Foreskin melanocyte (primary cell): ENCODE measurements at places on chromosomes 13 and 19.

- no peak for DNase-seq
Observed at GRCh38 chr19:51257471-51257870, 6.6 kb downstream of the SIGLECL1 start.

DNA sequence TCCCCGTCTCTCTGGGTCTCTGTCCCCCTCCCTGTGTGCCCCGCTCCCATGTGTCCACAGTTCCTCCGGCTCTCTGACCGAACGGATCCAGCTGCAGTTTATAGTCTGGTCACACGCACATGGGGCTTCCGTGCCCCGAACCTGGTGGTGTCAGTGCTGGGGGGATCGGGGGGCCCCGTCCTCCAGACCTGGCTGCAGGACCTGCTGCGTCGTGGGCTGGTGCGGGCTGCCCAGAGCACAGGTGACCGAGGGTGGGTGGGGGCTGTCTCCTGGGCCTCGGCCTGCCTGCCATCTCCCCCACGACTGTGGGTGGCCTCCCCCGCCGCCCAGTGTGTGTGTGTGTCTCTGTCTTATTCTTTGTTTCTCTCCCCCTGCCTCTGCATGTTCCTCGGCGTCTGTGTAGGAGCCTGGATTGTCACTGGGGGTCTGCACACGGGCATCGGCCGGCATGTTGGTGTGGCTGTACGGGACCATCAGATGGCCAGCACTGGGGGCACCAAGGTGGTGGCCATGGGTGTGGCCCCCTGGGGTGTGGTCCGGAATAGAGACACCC is 10.3 kb downstream of the TRPM4 start:
- DNase-seq, result no peak

GRCh38 chr19:54502518-54503048 is at the start of gene LAIR2:
Gene LAIR2, plus strand, starts transcription at chr19:54502831. Its CDS starts 88 bp downstream, at chr19:54502919.
- DNase-seq, result no peak

DNA sequence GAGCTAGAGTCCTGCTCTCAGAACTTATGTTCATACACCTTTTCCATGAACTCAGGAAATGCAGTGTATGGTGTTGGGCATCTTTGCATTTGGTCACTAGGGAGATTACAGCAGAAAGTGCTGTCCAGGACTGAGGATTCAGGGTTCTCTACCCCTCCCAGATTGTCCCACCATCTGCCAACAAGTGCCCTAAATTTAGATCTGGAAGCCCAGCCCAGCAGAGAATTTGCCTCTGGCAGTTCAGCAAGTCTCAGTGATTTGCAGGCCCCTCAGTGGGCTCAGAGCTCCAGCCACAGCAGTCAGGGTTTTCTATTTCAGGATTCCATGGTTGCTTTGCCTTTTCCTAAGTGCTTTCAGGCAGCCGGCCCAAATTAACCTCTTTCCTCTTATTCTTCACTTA is 23.4 kb downstream of the CNFN start:
- peak; percentile 5 for DNase-seq

- DNase-seq, result no peak
Observed at GRCh38 chr19:3441089-3441985, 39.0 kb downstream of the SMIM24 start.

DNA sequence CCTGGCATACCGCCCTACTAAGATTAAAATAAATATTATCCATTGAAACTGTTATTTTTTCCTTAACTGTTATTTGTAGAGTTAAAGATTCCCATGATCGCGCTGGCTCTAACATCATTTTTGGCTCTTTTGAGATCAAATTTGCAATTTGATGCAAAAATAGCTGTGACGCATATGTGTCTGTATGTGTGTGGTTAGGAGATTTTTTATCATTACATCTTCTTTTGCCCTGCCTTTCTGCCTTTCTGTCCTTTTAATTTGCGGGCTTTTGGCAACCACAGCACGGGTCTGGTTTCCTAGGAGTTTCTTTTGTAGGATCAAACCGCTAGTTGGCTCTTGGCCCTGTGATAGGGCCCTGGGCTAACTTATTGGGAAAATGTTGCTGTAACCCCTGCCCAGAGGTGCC is 37.3 kb upstream of the ALOX5AP start:
- DNase-seq, result no peak

GRCh38 chr19:47152205-47152604 is 21.6 kb downstream of the SAE1 start:
- no peak for DNase-seq

DNA sequence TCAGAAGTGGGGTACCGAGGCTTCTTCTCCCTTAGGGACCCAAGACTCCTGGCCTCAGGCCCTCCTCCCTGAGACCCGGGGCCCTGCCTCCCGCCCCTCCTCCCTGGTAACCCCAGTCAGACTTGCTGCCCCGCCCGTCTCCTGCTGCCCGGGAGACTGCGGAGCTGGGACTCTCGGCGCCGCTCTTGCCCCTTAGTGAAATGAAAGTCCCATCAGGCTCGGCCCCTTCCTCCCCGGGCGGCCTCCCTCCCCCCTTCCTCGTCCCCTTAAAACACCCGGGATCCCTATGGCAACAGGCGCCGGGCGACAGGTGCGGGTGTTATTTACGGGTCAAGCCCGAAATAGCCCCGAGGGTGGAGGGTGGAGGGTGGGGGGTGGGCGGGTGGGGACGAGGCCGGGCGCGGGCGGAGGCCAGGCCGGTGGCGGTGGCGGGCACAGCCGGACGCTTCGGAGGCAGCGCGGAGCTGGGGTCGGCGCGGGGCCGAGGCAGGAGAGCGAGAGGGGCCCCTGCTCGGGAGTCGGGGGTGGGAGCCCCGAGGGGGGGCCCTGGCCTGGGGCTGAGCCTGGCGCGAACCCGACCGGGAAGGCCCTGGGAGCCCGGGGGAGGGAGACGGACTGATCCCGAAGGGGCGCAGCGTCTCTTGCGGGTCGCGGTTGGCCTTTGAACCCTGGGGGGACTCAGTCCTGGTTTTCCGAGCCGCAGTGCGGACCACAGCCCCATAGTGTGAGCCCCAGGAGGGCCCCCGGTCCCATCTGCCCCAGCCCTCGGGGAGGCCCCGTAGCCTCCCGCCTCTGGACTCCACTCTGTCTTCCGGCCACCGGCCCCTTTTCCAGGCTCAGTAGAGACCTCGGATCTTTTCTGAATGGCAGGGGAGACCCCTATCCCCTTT is at the start of gene CACNG6:
Gene CACNG6, plus strand, starts transcription at position 414 of the 890 bp plus-strand sequence. CDS start 1,241 bp downstream, outside the sequence.
- DNase-seq, result no peak

GRCh38 chr13:85249151-85249550 is 550.1 kb downstream of the SLITRK6 start:
- no peak for DNase-seq

GRCh38 chr19:47274891-47275761 is 441 bp downstream of the INAFM1 start:
- DNase-seq, result no peak

DNA sequence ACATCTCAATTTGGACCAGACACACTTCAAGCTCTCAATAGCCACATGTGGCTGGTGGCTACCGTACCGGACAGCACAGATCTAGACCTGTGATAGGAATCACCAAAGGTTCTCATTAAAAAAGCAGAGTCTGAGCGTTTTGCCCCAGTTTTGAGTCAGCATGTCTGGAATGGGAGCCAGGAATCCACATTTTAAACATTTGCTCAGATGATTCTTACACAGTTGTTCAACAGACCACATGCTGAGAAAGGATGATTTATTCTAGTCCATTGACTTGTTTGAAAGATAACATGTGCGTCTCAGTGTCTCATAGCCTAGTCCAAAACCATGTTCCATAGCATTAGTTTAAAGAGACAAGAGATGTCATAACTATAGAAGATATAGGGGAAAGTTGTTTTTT is 53.4 kb downstream of the FLT3 start:
- no peak for DNase-seq

DNA sequence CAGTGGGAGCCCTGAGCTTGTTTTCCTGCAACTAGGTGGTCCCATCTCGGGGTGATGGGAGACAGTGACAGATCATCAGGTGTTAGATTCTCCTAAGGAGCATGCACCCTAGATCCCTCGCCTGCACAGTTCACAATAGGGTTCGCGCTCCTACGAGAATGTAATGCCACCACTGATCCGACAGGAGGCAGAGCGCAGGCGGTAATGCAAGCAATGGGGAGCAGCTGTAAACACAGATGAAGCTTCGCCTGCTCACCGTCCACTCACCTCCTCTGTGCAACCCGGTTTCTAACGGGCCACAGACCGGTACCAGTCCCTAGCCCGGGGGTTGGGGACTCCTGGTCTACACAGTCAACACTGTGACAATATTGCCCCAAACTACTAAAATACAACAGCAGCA is 38.8 kb downstream of the CARD8 start:
- no peak for DNase-seq

GRCh38 chr13:61252213-61252612 is 163.4 kb downstream of the PCDH20 start:
- DNase-seq, result no peak

- DNase-seq, result no peak
Observed at GRCh38 chr13:98541701-98542203, 35.2 kb downstream of the STK24 start.

- no peak for DNase-seq
Observed at GRCh38 chr19:1601613-1602064, 3.6 kb downstream of the UQCR11 start.
